ENCODE measurements at places on chromosomes 3 and 15.

- no peak for DNase-seq
Measured at GRCh38 chr15:62257996-62258521, 93.0 kb upstream of the C2CD4B start.

- DNase-seq, result peak; percentile 100
Measured at GRCh38 chr3:195442573-195443390, at the start of gene ACAP2. Gene ACAP2, minus strand, starts transcription at chr3:195443020. Its CDS starts 173 bp downstream, at chr3:195442847.

DNA sequence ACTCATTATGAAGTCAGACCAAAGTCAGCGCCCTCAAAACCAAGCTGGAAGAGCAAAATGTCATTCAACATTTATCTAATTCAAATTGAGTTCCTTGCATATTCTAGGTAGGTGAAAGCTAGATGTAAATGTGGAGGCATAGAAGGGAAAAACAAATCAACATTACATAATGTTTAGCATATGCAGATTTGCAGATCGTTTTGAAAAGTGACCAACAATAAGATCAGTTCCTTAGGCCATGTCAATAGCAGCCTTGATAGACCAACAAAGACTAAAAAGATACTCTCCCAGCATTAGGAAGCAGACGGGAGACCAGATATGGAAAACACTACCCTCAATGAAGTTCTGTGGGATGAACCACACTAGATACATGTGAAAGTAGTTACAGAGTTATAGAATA, 83.0 kb downstream of the PLD1 start:
- no peak for DNase-seq

GRCh38 chr3:184177331-184177731, 2.7 kb downstream of the AP2M1 start:
- DNase-seq, result no peak

GRCh38 chr3:146156666-146157314, 4.2 kb downstream of the PLOD2 start:
- DNase-seq, result no peak

GRCh38 chr3:58188921-58189451, 21.8 kb downstream of the DNASE1L3 start:
- no peak for DNase-seq

- peak; percentile 94 for DNase-seq
Measured at GRCh38 chr3:126261037-126261436, 80.7 kb upstream of the ALDH1L1 start.

GRCh38 chr3:174466471-174467054, 392.6 kb upstream of the NAALADL2 start:
- no peak for DNase-seq

GRCh38 chr3:108662142-108662738, 72.7 kb downstream of the DZIP3 start:
- DNase-seq, result no peak

DNA sequence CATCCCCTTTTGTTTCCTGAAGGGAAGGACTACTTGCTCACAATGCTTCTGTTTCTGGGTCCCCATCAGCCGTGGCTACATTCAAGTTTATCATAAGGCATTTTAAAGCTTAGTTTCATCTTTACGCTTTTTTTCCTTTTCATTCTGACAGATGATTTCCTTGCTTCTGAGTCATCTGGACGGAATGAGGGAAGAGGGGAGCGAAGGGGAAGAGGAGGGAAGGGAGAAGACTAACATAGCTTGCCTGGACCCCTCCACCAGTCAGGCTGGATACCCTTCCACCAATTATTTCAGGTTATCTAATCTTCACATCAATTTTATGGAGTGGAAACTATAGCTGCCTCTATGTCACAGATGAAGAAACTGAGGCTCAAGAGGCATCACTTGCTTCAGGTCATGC, 27.6 kb downstream of the FAM3D start:
- no peak for DNase-seq

- DNase-seq, result no peak
Measured at GRCh38 chr3:99023590-99024192, 122.2 kb upstream of the DCBLD2 start.

DNA sequence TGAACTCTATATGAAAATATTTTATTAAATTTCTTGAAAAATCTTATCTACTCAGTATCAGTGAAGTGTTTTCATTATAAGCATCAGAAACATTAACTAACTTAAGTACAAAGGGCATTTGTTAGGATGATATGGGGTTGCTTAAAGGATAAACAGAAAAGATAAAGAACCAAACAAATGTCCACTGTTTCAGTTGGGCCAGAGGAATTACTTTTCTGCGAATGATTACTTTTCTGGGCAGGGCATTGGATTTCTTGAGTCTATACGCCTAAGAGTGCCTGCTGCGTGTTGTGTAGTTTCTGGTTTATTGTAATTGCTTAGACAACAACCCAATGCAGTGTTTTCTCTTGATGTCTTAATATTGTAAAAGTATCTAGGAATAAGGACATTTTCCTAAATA, 52.8 kb downstream of the NEO1 start:
- no peak for DNase-seq

DNA sequence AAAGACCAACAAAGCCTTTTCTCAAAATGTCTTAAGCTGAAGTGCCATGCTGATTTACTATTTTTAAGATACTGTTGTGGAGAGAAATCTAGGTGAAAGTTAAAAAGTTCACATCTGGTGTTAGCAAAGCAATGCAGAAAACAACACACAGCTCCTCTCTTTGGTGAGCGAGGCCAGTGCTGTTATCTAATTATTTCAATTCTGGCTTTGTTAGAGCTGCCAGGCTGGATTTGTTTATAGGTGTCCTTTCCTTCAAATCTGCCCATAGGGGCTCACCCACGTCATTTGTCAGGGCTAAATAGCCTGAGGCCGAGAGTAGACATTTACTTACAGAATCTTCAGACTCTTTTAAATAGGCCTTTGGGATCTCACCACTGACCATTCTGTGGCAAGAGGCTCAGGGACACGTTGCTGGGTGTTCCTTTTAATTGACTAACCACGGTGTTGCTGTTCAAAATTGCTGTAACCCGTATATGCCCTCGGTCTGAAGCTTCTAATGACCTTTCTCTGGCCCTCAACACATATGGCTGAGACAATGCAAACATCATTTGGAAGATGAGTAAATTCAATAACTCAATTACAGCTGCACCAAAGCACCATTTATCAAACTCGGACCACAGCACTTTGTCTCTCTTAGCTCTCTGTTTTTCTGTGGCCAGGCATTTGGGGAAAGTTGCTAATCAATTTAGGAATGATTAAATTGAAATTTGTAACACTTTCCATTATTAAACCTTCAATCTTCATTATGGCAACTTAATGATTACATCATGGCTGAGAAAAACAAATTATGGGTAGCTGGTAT, 152.6 kb downstream of the PDZRN3 start:
- DNase-seq, result no peak

DNA sequence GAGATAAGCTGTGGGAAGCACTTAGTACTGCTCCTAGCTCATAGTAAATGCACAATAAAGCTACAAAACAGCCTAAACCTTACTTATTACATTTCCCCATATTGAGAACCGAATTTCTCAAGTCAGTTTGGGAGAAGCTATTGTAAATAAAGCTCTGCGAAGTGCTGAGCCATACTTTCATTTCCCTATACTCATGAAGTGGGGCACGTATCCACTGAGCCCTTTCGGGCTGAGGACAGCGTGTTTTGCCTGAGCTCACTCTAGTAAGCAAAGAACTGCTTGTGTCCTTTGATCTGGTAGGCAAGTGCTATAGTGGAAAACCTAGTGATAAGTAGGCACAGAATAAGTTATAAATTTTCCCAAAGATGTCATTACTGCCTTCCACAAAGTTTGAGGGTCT, 165.0 kb downstream of the RSL24D1 start:
- DNase-seq, result no peak

- peak; percentile 58 for DNase-seq
Measured at GRCh38 chr15:81293728-81294515, 30.0 kb downstream of the STARD5 start.

DNA sequence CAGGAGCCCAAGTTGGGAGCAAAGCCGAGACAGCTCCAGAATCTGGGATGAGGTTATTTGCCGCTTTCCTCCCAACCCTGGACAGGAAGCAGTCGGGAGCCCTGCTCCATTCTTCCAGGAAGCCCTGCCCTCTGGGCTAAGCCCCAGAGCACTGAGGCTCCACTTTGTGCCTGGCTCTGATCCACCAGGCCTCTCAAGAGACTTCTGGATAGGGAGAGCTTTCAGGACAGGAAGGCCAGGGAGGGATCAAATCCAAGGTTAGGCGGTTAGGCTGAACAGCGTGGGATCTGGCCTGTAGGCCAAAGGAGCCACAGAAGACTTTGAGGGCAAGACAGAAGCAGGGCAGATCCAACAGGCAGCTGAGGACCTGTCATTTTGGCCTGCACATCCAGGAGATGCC, 835 bp downstream of the STOML1 start:
- peak; percentile 66 for DNase-seq

GRCh38 chr3:12891985-12892839, 50.8 kb upstream of the RPL32 start:
- no peak for DNase-seq

DNA sequence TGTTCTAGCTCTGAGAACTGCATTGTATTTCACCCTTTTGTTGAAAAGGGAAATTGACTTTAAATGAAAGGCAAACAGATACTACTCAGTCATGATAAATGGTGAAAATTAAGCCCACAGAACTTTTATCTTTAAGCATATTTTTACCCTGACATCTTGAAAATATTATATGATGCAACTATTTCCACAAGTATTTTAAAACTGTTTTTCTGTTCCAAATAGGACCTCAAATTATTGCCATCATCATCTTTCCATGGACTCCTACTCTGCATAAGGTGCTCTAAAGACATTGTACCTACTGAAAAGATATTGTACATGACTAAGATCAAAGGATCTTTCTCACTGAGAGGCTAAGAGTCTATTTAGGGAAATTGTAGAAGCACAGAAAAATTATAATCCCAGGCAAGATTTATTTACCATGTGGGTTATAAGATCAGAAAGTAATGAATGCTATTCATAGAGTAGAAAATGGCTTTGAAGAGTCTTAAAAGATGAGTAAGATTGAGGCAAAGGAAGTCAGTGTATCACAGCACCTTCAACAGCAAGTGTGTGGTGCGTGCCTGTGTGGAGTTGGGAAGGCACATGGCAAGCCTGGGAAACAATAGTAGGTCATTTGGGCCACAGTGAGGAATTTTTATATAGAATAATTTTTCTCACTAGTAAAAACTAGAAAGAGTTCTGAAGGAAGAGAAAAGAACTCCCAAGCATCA, 68.8 kb downstream of the VGLL3 start:
- DNase-seq, result no peak

DNA sequence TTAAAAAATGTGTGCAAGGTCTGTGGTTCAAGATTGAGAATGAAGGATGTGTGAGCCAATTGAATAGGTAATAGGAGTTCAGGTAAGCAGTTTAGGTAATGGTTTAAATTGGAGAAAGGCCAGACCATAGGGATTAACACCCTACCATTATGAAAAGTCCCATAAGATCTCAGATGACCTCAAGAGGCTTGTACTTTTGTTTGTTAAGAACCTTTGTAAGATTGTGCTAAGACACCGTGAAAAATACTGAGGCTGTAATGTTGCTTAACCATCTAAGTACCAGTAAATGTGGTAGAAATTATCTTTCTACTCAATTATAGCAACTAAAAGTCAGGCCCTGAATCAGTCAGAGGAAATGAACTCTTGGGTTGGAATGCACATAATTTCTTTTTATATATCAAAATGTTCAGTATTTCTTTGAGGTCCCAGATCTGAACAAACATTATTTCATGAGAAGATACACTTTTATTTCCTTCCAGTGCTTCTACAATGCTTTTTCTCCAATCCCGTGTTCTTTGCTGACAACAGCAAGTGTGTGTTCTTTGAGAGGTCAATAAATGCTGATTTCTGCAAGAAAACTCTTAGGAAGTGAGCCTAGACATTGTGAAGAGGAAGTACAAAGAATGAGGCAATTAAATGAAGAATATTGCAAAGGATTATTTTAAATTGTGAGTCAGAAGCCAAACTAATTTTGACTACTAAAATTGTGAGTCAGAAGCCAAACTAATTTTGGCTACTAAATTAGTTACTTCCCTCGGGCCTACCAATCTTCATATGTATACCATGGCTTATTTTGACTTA, 66.4 kb downstream of the TCF12 start:
- no peak for DNase-seq

- no peak for DNase-seq
Measured at GRCh38 chr15:42825599-42825998, 88.7 kb upstream of the CDAN1 start.

GRCh38 chr3:49427586-49427985, 1.5 kb downstream of the NICN1 start:
- no peak for DNase-seq

DNA sequence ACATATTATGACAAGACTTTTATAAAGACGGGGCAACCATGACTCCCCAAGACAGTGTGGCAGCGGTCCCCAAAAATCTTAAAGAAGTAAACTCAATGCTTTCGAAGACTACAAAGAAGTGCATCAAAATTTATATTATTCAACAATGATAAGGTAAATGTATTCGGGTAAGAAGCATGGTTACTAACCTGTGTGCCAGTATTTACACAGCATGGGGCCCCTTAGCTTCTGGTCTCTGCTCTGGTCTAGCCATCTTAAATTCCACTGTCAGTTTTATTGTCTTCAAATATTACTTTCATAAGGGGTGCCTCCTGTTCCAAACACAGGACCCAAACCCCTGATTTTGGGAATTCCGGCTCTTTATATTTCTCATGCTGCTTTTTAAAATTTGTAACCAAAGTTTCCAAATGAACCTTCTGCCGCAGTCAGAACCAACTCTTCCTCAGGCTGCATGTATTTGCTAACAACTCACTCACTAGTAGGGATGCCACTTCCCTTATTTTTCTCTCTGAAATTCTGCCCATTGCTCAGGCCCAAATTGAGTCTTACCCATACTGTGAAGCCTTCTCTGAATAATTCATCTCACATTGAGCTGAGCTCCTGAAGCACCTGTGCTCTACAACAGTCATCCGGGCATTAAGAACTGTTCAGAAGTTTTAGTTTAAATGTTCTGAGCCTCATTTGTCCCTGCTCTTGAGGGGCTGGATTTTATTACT, 1.2 kb downstream of the TTC23 start:
- no peak for DNase-seq

DNA sequence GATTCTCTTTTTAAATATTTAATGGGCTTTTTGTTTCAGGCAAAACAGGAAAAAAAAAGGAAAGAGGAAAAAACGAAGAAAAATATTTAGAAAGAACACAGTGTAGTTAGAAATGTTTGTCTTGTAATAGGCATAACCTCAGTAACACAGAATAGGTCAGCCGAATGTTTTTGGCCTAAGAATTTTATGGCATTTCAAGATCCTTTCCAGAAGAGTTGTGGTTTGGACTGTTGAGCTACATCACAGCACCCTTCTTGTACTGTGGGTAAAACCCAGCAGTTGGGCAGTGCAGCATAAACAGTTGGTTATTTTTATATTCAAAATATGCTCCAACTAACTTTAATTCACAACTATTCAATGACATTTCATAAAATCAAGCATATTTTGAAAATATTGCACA, 474.4 kb upstream of the AGTR1 start:
- no peak for DNase-seq

GRCh38 chr3:12180218-12180617, 21.5 kb upstream of the TIMP4 start:
- DNase-seq, result peak; percentile 90

Data from tibial artery (tissue), 4 donors.